ENCODE measurements at places on chromosomes 2 and 18. TPM values are rescaled to one million over a fixed set of nuclear protein-coding genes. Genes with fewer than 3 reads are reported as not detected.

SERPINB10 gene
- total RNA-seq: not detected

HJURP gene
- total RNA-seq: 3.0 TPM

KLHL41 gene
- total RNA-seq: 2.3 TPM

LMAN2L gene
- 24.3 TPM for total RNA-seq

- H3K4me3 ChIP-seq: peak within 1 kb of the TSS; percentile 84
- H3K27ac ChIP-seq: peak within 1 kb of the TSS; percentile 91
- no peaks in the 10 kb centered on the region for H3K4me1 ChIP-seq
Measured at GRCh38 chr2:12716282-12717190, at the start of gene TRIB2. TSS of gene TRIB2 (plus strand) at chr2:12716936. CDS start at chr2:12718308, 1,372 bp downstream.

- no peaks in the 10 kb centered on the region for H3K36me3 ChIP-seq
- DNase-seq: peak; percentile 35
- no peak overlapping the region for H3K4me3 ChIP-seq
- H3K4me1 ChIP-seq: no peaks in the 10 kb centered on the region
- no peaks in the 10 kb centered on the region for H3K27me3 ChIP-seq
Measured at GRCh38 chr2:232886632-232887031, 16.6 kb downstream of the SNORC start.

DNA sequence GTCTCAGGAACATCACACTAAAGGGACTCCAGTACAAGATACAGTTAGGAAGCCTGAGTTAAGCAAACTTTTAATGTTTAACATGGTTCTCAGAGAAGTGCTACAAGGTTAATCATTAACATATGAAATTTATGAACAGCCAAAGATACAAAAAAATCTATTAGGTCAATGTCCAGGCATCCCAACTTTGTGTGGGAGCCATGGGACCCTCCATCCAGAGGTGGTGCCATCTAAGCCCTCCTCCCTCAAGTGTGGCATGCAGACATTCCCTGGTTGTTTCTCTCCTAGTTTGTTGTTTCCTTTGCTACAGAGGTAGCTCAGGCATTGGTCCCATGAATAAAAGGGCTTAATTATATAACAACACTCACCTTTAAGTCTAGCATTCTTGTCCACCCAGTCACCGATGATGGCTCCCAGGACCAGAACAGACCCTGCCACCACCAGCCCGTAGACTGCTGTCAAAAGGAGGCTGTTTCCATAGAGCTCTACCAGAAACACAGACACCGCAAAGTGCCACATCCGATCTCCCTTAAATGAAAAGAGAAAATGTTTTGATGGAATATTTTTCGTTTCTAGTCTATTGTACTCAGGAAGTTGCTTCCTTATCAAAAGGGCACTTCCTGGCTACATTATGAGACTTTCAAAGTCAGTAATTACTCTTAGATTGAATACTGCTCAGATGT lies 5.7 kb downstream of the SLC40A1 start:
- no peak for DNase-seq
- no peaks in the 10 kb centered on the region for H3K36me3 ChIP-seq
- no peaks in the 10 kb centered on the region for H3K27me3 ChIP-seq
- no peaks in the 10 kb centered on the region for H3K4me1 ChIP-seq
- H3K27ac ChIP-seq: peak overlapping the region; percentile 10
- H3K4me3 ChIP-seq: peak overlapping the region; percentile 35

GRCh38 chr2:149004836-149005235 lies 33.7 kb upstream of the LYPD6B start:
- no peak for DNase-seq
- H3K27ac ChIP-seq: peak overlapping the region; percentile 46
- peaks cover 19% of the 10 kb centered on the region for H3K4me1 ChIP-seq
- no peaks in the 10 kb centered on the region for H3K27me3 ChIP-seq

DNA sequence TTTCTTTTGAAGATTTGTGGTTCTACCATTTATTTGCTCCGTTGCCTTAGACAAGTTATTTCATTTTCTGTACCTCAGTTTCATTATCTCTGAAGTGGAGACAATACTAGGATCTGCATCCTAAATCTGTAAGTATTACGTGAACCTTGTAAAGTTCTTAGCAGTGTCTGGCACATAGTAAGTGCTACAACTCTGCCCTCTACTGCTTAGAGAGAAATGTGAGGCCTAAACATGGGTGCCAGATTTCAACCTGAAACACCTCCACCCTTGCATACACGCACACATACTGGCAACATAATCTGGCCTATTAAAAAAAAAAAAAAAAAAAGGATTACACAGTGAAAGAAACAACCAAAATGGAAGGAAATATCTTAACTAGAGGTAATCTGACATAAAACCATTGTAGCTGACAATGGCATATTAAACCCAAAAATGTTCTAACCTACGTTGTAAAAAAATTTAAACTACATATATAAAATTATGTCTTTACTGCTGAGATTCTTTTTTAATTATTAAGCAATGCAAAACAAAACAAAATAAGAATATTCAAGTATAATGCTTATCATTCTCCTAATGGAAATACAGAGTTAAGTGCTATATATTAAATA lies 132.6 kb downstream of the MAP2 start:
- H3K4me3 ChIP-seq: no peak overlapping the region
- no peak for DNase-seq
- no peaks in the 10 kb centered on the region for H3K36me3 ChIP-seq
- no peaks in the 10 kb centered on the region for H3K4me1 ChIP-seq

- H3K27ac ChIP-seq: no peak overlapping the region
- H3K27me3 ChIP-seq: no peaks in the 10 kb centered on the region
- H3K4me1 ChIP-seq: no peaks in the 10 kb centered on the region
- H3K4me3 ChIP-seq: no peak overlapping the region
Measured at GRCh38 chr2:34012715-34013302, 413.7 kb upstream of the FAM98A start.

DNA sequence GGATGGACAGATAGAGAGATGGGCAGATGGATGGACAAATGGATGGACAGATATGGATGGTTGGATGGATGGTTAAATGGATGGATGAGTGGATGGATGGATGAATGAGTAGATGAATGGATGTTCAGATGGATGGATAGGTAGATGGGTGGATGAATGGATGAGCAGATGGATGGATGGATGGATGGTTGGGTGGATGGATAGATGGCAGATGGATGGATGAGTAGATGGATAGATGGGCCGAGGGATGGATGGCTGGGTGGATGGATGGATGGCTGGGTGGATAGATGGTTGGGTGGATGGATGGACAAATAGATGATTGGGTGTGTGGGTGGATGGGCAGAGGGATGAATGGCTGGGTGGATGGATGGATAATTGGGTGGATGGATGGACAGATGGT lies 98.9 kb upstream of the OTOS start:
- no peak overlapping the region for H3K4me3 ChIP-seq
- no peaks in the 10 kb centered on the region for H3K36me3 ChIP-seq
- no peaks in the 10 kb centered on the region for H3K4me1 ChIP-seq
- peak; percentile 9 for DNase-seq
- H3K27me3 ChIP-seq: no peaks in the 10 kb centered on the region
- no peak overlapping the region for H3K27ac ChIP-seq

DNA sequence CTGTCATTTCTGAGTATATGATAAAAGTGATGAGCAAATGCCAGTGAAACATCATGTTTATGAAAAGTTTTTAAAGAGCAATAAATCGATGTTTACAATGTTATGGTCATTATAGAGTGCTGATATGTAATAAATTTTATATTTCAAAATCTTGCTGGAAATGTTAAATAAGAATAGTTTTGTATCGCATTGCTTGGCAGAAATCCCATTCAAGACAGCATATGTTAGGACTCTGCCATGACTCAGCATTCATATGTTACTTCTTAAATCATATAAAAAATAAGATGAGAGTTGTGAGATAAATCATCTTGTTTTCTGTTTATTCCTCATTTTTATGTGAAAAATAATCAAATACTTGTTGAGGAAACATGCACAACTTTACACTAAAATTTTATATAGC lies 949.9 kb upstream of the NRXN1 start:
- no peaks in the 10 kb centered on the region for H3K27me3 ChIP-seq
- no peaks in the 10 kb centered on the region for H3K4me1 ChIP-seq
- DNase-seq: no peak
- no peaks in the 10 kb centered on the region for H3K36me3 ChIP-seq
- H3K4me3 ChIP-seq: no peak overlapping the region
- H3K27ac ChIP-seq: no peak overlapping the region

DNA sequence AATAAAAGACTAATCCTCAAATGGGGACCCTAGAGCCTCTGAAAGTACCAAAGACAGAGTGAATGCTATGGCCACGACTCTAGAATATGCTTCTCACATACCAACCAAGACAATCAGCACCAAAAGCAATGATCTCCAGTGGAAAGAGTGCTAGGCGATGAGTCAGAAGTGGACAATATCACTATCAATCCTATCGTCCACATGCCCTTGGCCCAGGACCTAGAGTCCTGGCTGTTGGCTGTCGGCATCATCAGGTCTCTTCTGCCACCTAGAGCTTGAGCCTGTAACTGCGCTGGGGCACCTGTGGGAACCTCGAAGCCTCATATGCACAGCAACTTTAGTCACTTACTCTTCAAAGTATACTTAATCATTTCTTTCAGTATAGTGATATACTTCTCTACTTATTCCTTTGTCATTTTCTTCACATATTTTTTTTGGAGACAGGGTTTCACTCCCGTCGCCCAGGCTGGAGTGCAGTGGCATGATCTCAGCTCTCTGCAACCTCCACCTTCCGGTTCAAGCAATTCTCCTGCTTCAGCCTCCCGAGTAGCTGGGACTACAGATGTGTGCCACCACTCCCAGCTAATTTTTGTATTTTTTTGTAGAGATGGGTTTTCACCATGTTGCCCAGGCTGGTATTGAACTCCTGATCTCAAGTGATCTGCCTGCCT lies 29.7 kb downstream of the NOL10 start:
- DNase-seq: no peak
- H3K4me3 ChIP-seq: no peak overlapping the region
- H3K36me3 ChIP-seq: peaks cover 5% of the 10 kb centered on the region
- no peaks in the 10 kb centered on the region for H3K4me1 ChIP-seq
- H3K27me3 ChIP-seq: no peaks in the 10 kb centered on the region

- no peak overlapping the region for H3K4me3 ChIP-seq
- H3K4me1 ChIP-seq: no peaks in the 10 kb centered on the region
- no peaks in the 10 kb centered on the region for H3K27me3 ChIP-seq
- H3K27ac ChIP-seq: peak overlapping the region; percentile 32
Measured at GRCh38 chr2:128563348-128563687, 244.7 kb upstream of the HS6ST1 start.

DNA sequence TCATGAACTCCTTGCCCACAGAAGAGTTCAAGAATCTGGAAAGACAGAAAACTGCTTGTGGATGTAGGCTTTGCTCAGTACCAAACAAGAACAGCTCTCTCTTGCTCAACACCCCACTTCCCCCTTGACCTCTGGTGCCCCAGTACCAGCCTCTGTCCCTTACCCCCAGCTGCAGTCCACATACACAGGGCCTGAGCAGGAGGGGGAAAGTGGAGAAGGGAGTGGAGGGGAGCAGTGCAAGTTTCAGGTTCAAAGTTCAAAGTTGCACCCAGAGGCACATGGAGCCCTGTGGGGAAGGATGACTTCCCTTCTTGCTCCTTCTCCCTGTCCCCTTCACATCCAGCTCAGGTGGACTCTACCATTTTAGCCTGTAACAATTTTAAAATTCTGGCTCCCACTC lies 61.1 kb upstream of the LPIN2 start:
- no peaks in the 10 kb centered on the region for H3K27me3 ChIP-seq
- H3K4me3 ChIP-seq: no peak overlapping the region
- no peaks in the 10 kb centered on the region for H3K4me1 ChIP-seq

DNA sequence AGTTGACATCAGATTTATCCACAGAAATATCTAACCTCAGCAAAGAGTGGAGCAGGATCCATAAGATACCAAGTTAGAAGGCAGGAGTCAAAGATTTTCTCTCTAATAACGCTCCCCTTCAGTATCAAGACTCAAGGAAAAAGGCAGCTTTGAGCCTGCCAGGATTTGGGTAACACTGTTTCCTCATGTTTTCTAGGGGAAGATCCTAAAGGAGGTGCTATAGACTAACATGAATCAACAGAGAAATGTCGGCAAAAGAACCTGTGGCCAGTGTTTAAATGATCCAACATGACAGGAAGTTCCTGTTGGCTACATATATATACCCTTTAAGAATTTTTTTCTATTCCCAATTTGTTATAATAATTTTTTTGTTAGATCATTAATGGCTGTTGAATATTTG lies 402.3 kb downstream of the TGIF1 start:
- DNase-seq: no peak
- H3K27ac ChIP-seq: no peak overlapping the region
- no peaks in the 10 kb centered on the region for H3K36me3 ChIP-seq

- no peaks in the 10 kb centered on the region for H3K36me3 ChIP-seq
- H3K4me3 ChIP-seq: no peak overlapping the region
- H3K27me3 ChIP-seq: no peaks in the 10 kb centered on the region
- H3K27ac ChIP-seq: no peak overlapping the region
Measured at GRCh38 chr2:149421791-149422190, 91.4 kb downstream of the LYPD6 start.

DNA sequence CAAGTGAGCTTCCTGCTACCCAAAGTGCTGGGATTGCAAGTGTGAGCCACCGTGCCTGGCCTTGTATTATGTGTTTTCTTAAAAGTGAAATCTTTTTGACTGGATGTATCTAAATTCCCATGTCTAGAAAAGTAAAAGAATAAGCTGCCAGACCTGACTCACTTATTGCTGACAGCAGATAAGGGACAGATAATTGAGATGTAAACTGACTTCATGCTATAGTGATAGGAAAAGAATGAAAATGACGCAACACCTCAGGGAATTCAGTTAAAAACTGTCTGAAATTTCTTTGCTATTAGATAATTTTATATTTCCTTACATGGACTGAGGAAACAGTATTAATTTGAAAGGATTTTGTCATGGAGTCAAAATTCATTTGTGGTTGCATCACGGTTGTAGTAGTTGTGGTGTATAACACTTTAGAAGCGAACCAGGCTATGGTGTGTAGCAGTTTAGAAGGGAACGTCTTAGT lies 19.4 kb downstream of the TTC27 start:
- no peak overlapping the region for H3K27ac ChIP-seq
- no peak overlapping the region for H3K4me3 ChIP-seq
- no peak for DNase-seq

DNA sequence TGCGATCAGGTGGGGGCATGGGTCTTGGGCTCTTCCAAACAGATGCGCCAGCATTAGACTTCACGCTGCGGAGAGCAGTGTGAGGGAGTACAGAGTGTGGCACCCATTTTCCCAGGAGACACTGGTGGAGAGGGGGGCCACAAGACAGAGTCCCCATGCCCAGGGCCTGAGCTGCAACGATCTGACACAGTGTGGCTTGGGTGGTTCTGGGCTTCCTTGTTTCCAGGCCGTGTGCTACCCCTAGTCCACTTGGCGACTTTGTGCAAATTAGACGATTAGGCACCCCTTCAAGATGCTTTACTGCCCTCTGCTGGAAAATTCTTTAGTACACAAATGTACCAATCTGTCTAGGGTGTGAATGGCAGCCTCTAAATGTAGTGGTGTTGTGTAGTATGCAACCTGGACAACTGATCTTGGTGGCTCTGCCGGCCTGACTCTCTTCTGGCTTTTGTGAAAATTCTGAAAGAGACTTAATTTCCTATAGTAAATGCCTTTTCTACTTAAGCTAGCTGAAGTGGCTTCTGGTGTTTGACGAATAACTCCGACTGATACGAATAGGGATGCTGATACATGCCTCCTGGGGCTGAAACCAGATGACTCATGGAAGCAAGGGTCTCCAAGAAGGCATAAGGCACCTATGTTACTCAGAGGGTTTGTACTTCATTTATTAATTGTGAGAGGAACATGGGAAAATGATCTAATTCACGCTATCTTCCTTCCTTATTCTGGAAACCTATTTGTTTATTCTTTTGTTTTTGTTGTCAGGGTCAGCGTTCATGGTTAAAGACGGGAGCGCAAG lies 92.3 kb upstream of the SMAD2 start:
- H3K27ac ChIP-seq: peak overlapping the region; percentile 75
- H3K4me3 ChIP-seq: no peak overlapping the region
- DNase-seq: no peak
- peaks cover 7% of the 10 kb centered on the region for H3K4me1 ChIP-seq
- no peaks in the 10 kb centered on the region for H3K27me3 ChIP-seq
- H3K36me3 ChIP-seq: no peaks in the 10 kb centered on the region
